MG63 (cell line): ENCODE measurements at places on chromosomes 2 and 18.

- DNase-seq = no peak
These were observed 1112.7 kb upstream of the NRXN1 start for GRCh38 chr2:52144590-52144989.

- no peak for DNase-seq
These were observed 28.6 kb downstream of the LRRC30 start for GRCh38 chr18:7259475-7259874.

DNA sequence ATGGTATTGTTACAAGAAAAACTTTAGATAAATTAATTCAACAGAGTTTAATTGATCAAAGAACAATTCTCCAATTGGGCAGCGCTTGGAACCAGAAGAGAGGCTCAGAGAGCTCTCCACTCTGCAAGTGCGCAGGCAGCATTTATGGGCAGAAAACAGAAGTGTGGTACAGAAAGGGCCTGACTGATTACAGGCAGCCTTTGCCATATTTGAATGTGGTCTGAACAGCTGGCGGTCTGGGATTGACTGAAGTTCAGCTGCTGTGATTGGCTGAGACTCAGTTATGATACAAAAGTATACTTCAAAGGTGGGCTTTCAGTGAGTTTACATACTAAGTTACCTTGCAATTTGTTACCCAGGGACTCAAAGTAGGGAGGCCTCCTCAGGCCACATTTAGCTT is 301.3 kb upstream of the ID2 start:
- DNase-seq = no peak

GRCh38 chr2:191245869-191246531 is 796 bp downstream of the MYO1B start:
- DNase-seq = peak; percentile 86

- no peak for DNase-seq
These were observed 15.4 kb downstream of the BCL11A start for GRCh38 chr2:60538101-60538500.

DNA sequence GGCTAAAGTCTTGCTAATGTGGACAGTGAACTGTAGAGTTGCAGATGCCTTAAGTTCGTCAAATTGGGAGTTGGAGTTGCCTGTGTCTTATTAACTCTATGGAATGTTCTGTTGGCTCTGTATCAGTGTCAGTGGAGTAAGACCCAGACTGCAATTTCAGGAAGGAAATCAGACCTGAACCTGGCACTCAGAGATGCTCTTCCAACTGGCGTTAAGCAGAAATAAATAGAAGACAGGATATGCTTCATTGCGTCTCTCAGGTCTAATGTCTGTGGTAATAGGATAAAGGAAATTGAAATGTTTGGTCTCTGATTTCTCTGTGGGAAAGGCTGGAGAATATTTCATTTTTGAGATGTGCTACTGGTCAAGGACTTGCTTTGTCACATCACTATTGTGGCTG is 846.7 kb upstream of the ID2 start:
- no peak for DNase-seq

DNA sequence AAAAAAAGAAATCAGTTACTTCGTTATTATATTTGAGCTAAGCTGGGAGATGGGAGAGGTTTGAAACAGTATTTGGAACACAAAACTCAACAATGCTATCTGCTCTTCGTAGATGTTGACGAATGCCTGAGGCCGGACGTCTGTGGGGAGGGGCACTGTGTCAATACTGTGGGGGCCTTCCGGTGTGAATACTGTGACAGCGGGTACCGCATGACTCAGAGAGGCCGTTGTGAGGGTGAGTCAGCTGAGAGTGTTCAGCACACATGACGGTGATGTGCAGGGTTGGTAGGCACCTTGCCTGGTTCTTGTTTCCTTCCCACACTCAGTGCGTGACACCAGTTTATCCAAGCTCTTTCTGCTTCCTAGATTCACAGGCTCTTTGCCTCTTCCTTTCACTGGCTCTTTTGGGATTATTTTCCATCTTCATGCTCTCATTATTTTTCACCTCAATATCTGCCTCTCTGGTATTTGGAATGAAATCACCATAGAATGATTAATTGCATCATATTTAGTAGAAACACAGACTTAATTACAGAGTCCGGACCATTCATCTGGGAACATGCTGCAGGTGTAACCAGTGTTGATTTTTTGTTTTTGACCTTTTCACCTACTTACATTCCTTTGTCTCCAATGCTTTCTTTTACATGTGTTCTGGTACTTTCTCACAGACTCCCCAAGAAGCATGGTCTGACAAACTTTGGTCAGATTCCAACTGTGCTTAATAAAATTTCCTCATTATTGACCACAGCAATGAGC is 200.6 kb upstream of the RASGRP3 start:
- DNase-seq = peak; percentile 25

GRCh38 chr2:189069855-189070619 is 95.9 kb downstream of the COL3A1 start:
- no peak for DNase-seq

DNA sequence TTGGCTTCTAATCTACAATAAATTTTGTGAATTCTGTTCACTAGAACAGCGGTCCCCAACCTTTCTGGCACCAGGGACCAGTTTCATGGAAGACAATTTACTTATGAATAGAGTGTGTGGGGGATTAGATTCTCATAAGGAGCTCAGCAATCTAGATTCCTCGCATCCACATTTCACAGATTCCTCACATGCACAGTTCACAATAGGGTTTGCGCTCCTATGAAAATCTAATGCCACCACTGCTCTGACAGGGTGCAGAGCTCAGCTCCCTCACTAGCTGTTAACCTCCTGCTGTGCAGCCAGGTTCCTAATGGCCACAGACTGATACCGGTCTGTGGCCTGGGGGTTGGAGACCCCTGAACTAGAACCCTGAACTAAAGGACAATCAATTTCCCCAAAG is 1568.6 kb upstream of the NXPH2 start:
- no peak for DNase-seq

DNA sequence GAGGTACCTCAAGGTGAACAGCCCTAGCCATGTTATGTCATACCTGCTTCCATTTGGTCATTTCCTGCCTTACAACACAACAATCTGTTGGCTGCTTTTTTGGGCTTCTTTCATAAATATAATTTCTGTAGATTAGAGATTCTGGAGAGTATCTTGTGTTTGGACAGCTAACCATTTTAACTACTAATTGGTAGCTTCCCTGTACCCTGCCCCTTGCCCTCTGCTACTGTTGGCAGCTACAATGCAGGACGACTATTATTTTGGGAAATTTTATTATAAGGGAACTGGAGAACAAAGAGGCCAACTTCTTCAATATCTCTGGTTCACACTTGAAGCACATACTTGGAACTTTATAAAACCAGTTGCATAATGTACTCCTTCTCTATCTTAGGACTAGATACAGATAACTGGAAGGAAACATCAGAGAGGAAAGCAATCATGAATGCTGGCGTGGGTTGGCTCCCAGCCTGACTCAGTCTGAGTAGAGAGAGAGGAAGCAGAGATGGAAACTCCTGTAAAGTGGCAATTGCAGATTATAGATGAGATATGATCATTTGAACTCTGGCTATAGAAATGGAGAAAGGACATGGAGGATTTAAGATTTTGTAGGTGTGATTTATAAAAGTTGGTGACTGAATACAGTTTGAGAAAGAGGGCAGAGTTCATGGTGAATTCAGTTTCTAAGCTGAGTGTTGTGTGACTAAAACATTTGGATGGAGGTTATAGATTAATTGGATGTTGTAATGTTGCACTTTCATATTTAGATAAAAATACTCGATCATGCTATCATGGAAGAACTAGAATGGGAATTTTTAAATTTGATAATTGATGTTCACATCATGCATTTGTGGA is 74.5 kb downstream of the MDH1 start:
- no peak for DNase-seq

GRCh38 chr2:103739186-103739585 is 977.4 kb downstream of the TMEM182 start:
- DNase-seq = no peak

GRCh38 chr2:2098458-2099167 is 232.5 kb downstream of the MYT1L start:
- DNase-seq = no peak

- DNase-seq = no peak
These were observed 392.6 kb upstream of the CHST9 start for GRCh38 chr18:27577752-27578151.

DNA sequence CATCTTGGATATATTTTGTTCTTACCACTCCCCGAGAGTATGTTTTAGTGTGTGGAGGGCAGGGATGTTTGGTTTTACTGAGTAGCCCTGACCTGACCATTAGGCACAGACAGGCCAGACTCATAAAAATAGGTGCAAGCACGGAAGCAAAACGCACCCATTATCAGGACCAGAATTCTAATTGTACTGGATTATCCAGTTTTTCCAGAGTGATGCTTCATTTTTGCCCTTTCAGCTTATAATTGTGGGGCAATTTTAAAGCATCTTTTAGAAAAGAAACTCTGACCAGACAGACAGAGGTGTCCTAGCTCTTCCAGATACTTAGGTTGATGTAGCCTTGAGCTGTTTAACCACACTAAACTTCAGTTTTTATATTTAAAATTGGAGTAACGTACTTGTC is 4.4 kb downstream of the NCOA1 start:
- DNase-seq = no peak

- DNase-seq = no peak
These were observed 42.1 kb downstream of the SRSF7 start for GRCh38 chr2:38708900-38709566.
